Neural crest cell (in vitro differentiated cells): ENCODE measurements at places on chromosomes 6 and 20.

DNA sequence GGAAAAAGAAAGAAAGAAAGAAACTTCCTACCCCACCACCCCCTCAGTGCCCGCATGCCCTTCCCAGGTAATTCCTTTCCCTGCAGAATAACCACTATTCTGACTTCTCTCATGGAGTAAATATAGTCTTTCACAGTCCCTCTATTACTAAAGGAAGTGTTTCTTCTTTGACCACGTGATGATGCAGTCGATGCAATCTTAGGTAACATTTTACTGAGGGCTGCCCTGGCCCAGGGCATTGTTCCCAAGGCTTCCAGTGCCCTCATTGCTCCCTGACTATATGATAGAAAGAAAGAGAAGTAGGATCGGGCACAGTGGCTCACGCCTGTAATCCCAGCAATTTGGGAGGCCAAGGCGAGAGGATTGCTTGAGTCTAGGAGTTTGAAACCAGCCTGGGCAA, 29.1 kb downstream of the ARHGAP40 start:
- no peak overlapping the region for H3K27ac ChIP-seq
- no peak overlapping the region for H3K4me3 ChIP-seq
- peaks cover 3% of the 10 kb centered on the region for H3K27me3 ChIP-seq
- H3K36me3 ChIP-seq = no peaks in the 10 kb centered on the region
- H3K4me1 ChIP-seq = no peaks in the 10 kb centered on the region

GRCh38 chr6:85561750-85562357, 31.8 kb downstream of the SNX14 start:
- H3K4me1 ChIP-seq = no peaks in the 10 kb centered on the region
- no peak for DNase-seq
- no peak overlapping the region for H3K4me3 ChIP-seq
- H3K36me3 ChIP-seq = peaks cover 16% of the 10 kb centered on the region
- H3K27ac ChIP-seq = no peak overlapping the region

- H3K27me3 ChIP-seq = no peaks in the 10 kb centered on the region
- H3K4me3 ChIP-seq = no peak overlapping the region
- no peak for DNase-seq
- H3K27ac ChIP-seq = no peak overlapping the region
- no peaks in the 10 kb centered on the region for H3K36me3 ChIP-seq
- peaks cover 14% of the 10 kb centered on the region for H3K4me1 ChIP-seq
These were observed 102.3 kb downstream of the DST start for GRCh38 chr6:56540232-56541029.

DNA sequence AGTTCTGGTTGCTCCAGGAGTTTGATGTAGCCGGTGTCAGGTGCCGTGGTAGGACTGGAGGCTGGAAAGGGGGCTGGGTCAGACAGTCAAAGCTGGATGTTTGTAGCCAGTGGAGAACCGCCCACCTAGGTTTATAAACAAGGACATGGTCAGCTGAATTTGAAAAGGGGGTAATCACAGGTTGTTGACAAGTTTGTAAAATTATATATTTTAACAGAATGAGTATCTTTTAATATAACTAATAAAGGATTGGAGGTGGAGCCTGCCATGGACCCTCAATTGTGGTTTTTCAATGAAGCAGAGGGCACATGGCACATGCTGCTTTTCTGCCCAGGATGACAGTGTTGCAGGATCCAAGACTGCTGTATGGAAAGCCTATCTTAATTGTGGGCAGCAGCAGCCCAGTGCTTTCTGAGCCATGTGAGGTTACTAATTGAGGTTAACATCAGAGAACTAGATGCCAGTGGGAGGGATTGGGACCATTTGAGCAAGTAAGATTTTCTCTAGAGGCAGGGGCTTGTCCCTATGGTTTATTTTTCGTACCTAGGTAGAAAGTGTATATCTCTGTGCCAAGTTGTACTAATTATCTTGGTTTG, 9.7 kb downstream of the HECA start:
- H3K36me3 ChIP-seq = no peaks in the 10 kb centered on the region
- no peak for DNase-seq
- no peak overlapping the region for H3K27ac ChIP-seq

GRCh38 chr6:15113587-15113986, 132.3 kb upstream of the JARID2 start:
- H3K27ac ChIP-seq = no peak overlapping the region
- H3K4me3 ChIP-seq = no peak overlapping the region
- no peak for DNase-seq
- no peaks in the 10 kb centered on the region for H3K4me1 ChIP-seq
- no peaks in the 10 kb centered on the region for H3K27me3 ChIP-seq
